ENCODE measurements at places on chromosomes 1 and 21.

GRCh38 chr21:34965200-34966174 lies 83.6 kb downstream of the RUNX1 start:
- DNase-seq: no peak

GRCh38 chr1:2850502-2850901 lies 49.0 kb upstream of the TTC34 start:
- no peak for DNase-seq

DNA sequence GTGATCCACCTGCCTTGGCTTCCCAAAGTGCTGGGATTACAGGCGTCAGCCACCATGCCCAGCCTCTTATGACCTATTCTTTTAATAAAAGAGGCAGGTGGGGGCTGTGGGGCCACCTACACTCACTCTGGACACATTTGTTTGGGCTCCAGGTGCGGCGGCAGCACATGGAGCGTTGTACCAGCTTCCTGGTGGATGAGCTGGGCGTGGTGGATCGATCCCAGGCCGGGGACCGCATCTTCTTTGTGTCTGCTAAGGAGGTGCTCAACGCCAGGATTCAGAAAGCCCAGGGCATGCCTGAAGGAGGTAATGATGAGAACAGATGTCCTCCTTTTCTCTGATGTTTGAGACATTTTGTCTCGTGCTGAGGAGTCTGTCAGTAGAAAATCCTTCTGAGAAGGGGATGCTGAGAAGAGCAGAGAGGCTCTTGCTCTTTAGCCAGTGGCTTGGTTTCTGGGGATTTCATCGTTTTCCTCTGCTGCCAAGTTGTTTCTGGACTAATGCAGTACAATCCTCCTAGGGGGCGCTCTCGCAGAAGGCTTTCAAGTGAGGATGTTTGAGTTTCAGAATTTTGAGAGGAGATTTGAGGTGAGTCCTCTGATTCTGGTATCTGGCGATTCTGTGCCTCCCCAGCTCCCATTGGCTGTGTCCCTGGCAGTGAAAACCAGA lies 17.9 kb upstream of the MIIP start:
- DNase-seq: peak; percentile 66

- no peak for DNase-seq
These were observed 40.3 kb downstream of the SLC19A1 start for GRCh38 chr21:45502006-45502345.

DNA sequence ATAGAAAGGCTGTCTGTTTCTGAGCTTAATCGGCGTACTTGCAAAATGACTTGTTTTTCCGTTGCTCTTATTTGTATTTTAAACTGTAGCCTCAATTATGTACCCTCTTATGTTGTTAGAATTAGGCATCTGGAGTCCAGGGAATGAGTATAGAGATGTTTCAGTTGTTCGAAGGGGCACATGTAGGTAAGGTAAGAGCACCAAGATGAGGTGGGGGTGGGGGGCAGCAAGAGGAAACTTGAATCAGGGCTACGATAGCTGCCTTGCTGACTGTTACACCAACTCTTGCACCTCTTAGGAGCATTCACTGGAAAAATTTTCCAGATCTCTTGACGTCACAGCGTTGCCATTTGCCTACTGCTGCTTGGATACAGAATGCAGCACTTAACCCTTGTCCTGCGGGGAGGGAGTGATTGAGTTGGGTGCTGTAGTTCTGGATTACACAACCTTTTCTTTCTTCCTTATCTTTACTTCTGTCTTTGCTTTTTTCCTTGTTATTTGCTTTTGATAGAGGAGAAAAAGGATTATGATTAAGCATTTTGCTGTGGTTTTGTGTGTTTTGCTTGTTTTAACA lies 3.2 kb downstream of the ATP1B1 start:
- no peak for DNase-seq

DNA sequence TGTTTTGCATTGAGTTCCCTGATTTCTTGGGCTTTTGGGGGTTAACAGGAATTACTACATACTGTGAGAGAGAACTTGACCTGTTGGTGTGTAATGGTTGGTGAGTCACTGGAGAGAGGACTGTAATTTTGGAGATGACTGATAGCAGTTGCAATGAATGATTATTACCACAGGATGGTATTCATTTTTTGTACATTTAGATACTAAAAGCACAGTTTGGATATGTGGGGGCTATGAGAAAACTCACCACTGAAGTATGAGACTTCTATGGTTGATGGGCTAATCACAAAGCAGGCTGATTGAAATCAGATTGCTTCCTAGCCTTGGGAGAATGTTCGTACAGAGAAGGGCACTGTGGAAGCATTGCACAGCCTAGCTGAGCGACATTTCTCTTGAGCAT lies 1571.3 kb upstream of the PRMT6 start:
- DNase-seq: no peak
